ENCODE measurements at places on chromosomes 13 and 19.

GRCh38 chr13:33524086-33524485 lies 238.5 kb upstream of the STARD13 start:
- no peak for DNase-seq

DNA sequence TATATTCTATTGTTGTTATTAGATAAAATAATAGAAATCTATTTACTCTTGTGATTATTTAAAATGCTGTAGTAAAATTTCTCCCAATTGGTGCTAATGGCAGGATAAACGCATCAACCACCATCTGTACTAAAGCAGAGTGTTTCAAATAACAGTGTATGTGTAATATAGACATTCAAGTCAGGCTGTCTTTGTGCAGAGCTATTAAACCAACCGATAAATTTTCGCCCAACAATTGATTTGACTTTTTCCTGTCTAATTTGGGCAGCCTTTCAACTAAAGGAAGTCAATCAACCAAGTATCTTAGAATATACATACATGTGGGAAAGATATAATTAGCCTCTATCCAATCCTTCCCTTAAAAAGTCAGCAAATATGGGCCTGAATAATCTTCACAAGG lies 5.8 kb downstream of the AMER2 start:
- DNase-seq, result no peak

GRCh38 chr19:49393881-49394280 lies 5.8 kb downstream of the KASH5 start:
- DNase-seq, result no peak

- DNase-seq, result no peak
Measured at GRCh38 chr13:105764486-105764885, 771.0 kb downstream of the EFNB2 start.

GRCh38 chr13:111976474-111977178 lies 90.3 kb upstream of the SOX1 start:
- DNase-seq, result no peak

GRCh38 chr13:99662678-99663077 lies 161.4 kb downstream of the TM9SF2 start:
- DNase-seq, result no peak

- DNase-seq, result no peak
Measured at GRCh38 chr13:113456116-113456702, 2.9 kb upstream of the ADPRHL1 start.

- no peak for DNase-seq
Measured at GRCh38 chr13:77099415-77099814, 72.5 kb upstream of the FBXL3 start.

DNA sequence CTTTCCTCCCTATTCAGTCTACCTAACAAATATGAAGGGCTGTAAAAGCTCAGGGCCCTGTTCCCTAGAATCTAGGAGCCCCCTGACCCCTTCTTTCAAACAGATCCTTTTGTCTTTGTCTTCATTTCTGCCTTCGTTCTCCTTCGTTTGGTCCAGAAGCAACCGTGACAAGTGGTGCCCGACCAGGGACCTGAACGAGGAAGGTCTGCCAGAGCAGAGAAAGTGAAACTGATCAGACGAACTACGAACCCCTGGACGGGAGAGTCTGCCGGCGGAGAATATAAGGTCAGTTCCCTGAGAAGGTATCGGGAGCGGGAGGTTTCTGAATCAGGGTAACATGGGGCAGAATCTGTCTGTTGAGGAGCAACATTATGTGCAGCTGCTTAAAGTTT lies 751 bp downstream of the ERVK3-1 start:
- DNase-seq, result no peak
